Left renal pelvis (tissue), 4 donors: ENCODE measurements at places on chromosomes 7 and 10. TPM values are rescaled to one million over a fixed set of nuclear protein-coding genes. Genes with fewer than 3 reads are reported as not detected.

DNA sequence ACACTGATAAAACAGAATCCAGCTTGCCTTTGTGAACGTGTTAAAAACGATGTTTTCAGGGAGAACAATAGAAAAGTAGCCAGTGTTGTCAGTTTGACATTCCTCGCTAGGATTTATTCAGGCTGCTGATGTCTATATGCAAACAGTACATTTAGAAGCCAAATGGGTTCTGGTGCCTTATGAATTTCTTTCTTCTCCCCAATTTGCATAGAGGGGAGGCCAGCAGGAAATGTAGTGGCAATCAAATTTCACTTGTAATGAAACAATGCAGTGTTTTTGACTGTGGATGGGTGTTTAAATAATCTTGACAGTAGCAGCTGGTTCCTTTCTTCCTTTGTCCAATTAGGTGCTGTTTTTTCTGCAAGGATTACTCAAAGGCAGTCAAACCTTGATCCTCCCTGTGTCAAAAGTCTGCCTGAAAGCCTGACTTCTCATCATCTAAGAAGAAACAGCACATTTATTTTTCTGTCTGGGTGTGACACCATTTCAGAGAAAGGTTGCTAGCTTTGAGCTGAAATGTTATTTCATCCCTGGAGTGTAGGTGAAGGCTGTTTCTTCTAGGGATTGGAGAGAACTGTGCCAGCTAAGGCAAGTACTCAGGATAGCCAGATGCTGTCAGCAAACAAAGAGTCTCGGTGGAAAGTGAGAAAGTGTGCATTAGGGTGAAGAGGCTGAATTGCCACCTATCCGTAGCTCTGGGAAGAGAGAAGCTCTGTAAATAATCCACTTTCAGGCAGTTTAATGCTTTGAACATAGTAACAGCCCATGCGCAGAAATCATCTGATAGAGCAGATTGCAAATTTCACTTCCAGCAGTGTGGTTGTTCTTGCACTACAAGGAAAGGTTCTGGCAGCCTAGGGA lies 36.6 kb upstream of the ZNRF2 start:
- DNase-seq = no peak

DNA sequence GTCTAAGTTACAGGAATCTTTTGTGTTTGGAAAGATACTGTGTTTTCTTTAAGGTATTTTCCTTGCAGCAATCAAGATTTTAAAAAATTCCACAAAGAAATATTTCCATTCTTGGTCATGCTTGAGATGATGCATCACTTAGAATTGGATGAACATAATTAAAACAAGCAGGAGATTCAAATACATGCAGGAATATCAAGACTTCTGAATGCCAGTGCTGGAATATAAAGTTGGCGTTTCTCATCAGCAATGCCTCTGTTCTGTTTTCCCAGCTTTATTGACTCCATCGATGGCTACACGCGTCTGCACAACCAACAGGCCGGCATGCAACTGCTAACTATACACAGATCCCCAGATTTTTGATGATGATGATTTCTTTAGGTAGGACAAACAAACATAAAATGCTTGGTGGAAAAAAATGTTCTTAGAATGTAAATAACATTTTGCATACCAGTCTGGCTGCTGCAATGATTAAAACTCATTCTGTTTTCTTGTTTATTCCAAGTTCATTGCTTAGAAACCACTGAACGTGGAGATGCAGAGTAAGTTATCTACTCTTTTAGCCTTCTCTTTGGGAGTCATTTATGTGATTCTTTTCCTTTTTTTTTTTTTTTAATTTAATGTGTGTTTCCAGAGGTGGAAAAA lies 91.3 kb upstream of the FAM171A1 start:
- DNase-seq = no peak

DNA sequence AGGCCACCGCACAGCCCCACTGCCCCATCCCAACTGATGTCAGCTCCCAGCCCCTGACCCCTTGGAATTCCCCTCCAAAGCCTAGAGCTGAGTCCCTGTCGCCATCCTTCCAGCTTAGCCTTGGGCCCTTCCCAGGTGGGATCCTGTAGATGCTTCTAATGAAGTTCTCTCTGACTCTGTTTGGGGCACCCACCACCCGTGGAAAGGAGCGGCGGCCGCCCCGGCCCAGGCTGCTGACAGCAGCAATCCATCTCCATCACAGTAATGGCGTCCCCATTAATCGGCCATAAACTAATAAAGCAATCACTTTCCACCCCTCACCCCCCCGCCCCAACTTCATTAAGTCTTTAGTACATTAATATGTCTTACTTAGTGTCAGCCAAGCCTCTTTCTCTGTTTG lies 25.6 kb downstream of the KAZALD1 start:
- DNase-seq = no peak

- DNase-seq = no peak
Observed at GRCh38 chr7:148803094-148803493, 81.0 kb downstream of the EZH2 start.

DNA sequence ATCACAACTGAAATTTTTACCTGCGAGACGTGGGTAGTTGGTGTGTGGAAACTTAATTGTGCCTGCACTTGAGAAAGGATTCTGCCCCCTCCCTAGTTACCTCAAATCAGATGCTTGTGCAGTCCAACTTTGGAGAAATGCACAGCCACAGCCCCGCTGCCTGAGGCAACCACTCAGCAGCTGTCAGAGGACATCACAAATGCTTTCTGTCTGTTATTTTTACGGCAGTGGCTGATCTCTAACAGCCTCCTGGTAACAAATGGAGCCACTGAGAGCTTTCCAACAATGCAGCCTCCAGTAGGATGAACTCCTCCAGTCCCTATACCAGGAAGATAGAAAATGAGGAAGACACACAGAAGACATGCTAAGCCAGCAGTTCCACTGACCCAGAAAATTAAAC lies 712.2 kb upstream of the GHITM start:
- DNase-seq = no peak

GRCh38 chr10:110387983-110388686 lies 83.4 kb upstream of the SMNDC1 start:
- DNase-seq = no peak

RAPGEF5 gene
- polyA plus RNA-seq = 37.5 TPM

PDZD8 gene
- 46.5 TPM for polyA plus RNA-seq

RBM48 gene
- 21.7 TPM for polyA plus RNA-seq

SLC16A12 gene
- 30.8 TPM for polyA plus RNA-seq
